ENCODE measurements at places on chromosomes 12 and 14.

DNA sequence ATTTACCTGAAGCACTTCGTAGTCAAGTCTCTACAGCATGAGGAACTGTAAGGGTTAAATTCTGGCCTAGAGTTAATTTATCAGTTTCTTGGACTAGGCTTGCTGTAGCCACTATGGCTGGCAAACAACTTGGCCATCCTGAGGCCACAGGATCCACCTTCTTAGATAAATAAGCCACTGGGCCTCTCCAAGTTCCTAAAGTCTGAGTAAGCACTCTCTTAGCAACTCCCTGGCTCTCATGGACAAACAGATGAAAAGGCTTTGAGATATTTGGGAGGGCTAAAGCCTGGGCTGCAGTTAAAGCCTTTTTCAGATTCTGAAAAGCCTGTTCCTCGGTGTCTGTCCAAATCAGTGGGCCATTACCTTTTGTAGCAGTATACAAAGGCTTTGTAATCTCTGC, 675.0 kb downstream of the TMEM121 start:
- DNase-seq = no peak

DNA sequence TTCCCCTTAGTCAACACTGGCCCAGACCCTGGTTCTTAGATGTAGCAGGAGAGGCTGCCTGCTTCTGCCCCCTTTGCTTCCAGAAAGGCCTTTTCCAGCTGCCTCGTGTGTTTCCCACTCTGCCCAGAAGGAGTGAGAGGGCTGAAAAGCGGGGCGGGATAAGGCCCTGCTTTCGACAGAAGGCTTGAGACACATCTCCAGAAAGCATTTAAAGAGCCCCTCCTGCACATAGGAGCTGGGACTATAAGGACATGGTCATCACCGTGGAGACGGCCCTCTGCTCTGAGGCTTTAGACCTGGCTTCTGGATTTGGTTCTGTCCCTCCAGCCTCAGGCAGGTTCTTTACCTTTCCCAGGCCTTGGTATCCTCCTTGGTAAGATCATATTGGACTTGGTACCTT, 11.9 kb downstream of the CALM1 start:
- no peak for DNase-seq

DNA sequence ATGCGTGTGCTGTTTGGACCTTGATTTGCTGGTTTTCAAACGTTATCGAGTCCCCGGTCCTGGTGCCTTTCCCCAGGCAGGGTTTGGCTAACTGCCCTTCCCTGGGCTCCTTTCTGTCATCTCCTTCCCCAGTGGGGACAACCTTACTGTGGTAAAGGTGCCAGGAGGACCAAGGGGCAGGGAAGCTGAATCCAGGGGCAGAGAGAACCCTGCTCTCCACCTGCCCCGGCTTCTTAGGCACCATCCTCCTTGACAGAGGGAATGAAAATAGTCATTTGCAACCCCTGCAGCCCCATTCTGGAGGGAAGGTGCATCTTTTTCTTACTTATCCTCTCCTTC, 5.0 kb downstream of the CEBPE start:
- DNase-seq = no peak

GRCh38 chr14:89771251-89771650, 183.3 kb downstream of the EFCAB11 start:
- no peak for DNase-seq

GRCh38 chr14:51157012-51157411, 62.1 kb upstream of the TRIM9 start:
- no peak for DNase-seq

- no peak for DNase-seq
Measured at GRCh38 chr12:18651525-18651924, 86.3 kb downstream of the PLCZ1 start.

DNA sequence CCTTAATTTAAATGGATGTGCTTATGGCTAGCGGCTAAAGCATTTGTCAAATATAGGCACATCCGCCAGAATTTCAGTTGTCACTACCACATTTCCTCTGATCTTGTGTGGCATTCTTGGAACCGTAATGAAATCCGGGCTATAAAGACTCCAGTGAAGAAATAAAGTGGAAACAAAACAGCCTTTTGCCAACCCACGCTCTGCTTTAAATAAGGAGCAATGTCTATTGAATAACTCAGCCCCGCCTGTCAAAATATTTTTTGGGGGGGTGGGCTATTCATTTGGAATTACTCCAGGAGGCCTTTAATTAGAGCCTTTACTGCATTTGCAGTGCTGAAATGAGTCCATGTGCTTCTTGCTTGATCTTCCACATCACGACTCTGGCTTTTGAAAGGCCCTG, 179.6 kb upstream of the RPH3A start:
- DNase-seq = no peak

GRCh38 chr12:76633415-76633814, 73.8 kb upstream of the OSBPL8 start:
- DNase-seq = no peak

DNA sequence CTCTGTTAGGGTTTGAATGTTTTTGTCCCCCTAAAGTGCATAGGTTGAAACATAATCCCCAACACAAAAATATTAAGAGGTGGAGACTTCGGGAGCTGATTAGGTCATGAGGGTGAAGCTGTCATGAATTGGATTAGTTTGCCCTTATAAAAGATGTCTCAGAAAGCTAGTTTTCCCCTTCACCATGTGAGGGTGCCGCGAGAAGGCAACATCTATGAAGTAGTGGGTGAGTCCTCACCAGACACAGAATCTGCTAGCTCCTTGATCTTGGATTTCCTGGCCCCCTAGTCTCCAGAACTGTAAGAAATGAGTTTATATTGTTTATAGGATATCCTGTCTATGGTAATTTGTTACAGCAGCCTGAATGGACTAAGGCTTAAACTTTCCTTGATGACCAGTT, 301.5 kb upstream of the ATP2B1 start:
- no peak for DNase-seq

DNA sequence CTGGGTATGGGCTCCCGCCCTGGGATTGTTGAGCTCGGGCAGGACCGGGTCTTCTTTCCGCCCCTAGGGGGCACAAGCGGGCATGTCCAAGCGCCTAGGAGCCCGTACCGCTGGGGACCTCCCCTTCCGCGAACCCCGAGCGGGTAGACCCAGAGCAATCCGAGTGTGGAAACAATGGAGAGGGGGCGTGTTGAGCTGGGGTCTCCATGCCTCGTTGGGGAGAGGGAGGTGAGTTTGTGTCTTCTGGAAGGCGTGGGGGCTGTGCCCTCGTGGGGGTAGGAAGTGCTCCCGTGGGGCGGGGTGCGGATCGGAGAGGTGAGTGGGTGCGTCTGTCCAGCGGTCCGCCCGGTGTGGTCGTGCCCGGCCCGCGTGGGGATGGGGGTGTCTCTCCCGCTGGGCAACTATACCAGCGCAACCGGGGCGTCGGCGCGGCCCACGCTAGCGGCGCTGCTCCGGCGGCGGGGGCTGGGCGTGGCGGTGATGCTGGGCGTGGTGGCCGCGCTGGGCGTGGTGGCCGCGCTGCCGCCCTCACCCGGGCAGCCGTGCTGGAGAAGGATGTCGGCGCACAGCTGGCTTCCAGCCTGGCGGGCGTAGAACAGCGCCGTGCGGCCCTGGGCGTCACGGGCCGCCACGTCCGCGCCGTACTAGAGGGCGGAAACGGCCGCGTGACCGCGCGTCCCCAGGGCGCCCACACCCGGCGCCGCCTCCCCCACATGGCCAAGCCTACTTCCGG, 12.2 kb downstream of the AGAP2 start:
- no peak for DNase-seq

- DNase-seq = no peak
Measured at GRCh38 chr12:106051853-106052531, 86.8 kb downstream of the NUAK1 start.

DNA sequence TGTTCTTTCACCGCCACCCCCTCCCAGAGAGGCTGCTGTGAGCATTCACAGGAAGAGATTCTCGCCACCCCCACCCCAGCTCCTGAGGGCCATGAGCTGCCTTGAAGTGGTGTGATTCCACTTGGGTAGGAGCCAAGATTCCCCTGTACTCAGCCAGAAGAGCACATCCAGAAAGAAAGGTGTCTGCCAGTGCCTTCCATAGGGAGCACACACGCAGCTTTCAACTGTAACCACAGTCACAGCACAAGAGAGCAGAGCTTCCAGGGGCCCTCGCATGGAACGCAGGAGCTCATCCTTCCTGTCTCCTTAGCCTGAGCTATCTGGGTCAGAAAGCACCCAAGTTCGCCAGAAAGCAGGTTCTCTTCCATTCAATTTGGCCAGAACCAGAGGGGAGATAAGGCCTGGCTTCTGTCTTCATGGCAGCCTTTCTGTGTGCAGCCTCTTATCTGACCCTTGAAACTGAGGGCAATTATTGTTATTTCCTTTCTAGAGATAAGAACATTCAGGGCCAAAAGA, 66.6 kb upstream of the SCN8A start:
- DNase-seq = no peak

DNA sequence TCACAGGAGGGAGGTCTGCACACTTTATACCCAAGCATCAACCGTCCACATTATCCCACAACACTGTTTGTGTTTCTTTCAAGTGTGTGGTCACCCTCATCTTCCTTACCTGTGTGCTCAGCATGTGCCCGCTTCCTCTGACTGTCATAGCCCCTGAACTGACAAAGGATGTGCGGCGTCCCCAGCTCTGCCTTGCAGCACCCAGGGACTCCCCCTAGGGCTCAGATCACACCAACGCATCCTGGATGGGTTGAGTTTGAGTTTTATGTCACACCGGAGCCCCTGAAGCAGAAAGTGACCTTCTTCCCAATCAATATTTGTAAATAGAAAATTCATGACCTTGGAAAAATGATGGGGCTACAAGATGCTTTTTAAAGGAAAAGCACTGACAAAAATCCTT, 770.7 kb upstream of the TMEM132C start:
- DNase-seq = no peak

GRCh38 chr14:90665321-90666000, 150.8 kb downstream of the TTC7B start:
- no peak for DNase-seq

- DNase-seq = no peak
Measured at GRCh38 chr12:9698681-9699080, 29.2 kb downstream of the CLEC2D start.

DNA sequence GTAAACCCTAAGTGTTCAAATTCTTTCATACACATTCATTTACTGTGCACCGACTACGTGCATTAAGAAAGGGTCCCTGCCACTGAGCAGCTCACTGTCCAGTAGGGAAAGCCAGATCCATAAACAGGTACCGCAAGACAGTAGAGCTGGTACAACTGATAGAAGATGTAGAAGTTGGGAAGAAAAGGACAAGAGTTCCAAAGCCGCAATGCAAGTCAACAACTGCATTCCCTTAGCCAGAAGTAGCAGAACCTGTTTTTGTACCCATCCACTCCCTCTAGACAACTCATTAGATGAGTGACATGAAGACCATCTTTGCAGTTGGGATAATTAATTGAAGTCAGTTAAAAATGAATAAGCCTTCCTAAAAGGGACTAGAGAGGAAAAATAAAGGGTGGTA, 1.3 kb downstream of the SENP1 start:
- no peak for DNase-seq

- DNase-seq = no peak
Measured at GRCh38 chr14:33528655-33529054, 422.2 kb downstream of the EGLN3 start.

DNA sequence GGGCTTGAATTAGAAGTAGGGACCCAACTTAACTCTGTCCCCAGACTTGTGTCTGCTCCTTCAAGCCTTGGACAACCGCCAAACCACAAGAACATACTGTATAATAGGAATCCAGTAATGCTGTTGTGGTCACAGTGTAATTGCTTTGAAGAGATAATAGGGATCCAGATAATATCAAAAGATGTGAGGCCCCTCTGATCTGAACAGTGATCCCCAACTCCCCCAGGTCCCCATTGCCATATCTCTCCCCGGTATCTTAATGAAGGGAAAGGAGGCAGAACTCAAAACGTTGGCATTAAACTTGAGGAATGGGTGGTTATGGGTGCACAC, 8.5 kb upstream of the PLEKHH1 start:
- DNase-seq = no peak
